A549 treated with GW870086 at 1 μM for 4 hours (cell line): ENCODE measurements at places on chromosomes 1 and 21. TPM values are rescaled to one million over a fixed set of nuclear protein-coding genes. Genes with fewer than 3 reads are reported as not detected.

The OR2AK2 gene
- not detected in 5 replicates for total RNA-seq

The ORC1 gene
- total RNA-seq: 16.6 to 18.8 TPM (median 17.9 TPM) in 5 replicates

The SMYD2 gene
- total RNA-seq: 27.1 to 37.5 TPM (median 36.4 TPM) in 5 replicates

The TMPRSS3 gene
- 0.13 to 0.45 TPM (median 0.18 TPM) in 5 replicates for total RNA-seq

The ANGPTL3 gene
- total RNA-seq: not detected in 5 replicates

The PRAMEF9 gene
- not detected in 5 replicates for total RNA-seq

The TOR3A gene
- total RNA-seq: 40.3 to 45.8 TPM (median 43.2 TPM) in 5 replicates

The OLIG2 gene
- total RNA-seq: not detected in 5 replicates

The FAM151A gene
- total RNA-seq: 0.07 to 0.18 TPM (median 0.13 TPM) in 4 of 5 replicates, not detected in the other

The SLC9C2 gene
- total RNA-seq: not detected in 5 replicates

The GPR25 gene
- not detected in 5 replicates for total RNA-seq
